ENCODE measurements at places on chromosomes 11 and 22.

GRCh38 chr11:103110391-103110790, 1.2 kb downstream of the DYNC2H1 start:
- no peak for DNase-seq

DNA sequence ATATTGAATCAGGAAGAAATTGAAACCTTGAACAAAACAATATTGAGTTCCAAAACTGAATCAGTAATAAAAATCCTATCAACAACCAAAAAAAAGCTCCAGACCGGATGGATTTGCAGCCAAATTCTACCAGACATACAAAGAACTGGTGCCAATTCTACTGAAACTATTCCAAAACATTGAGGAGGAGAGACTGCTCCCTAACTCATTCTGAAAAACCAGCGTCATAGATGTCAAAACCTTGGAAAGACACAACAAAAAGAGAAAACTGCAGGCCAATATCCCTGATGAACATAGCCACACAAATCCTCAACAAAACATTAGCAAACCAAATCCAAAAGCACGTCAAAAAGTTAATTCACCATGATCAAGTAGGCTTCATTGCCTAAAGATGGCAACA, 353.8 kb downstream of the TMEM135 start:
- DNase-seq: no peak

GRCh38 chr11:90661233-90661632, 438.4 kb upstream of the CHORDC1 start:
- no peak for DNase-seq

- DNase-seq: no peak
These were observed 10.1 kb upstream of the CWF19L2 start for GRCh38 chr11:107467696-107468095.

- no peak for DNase-seq
These were observed 170.7 kb downstream of the CHST1 start for GRCh38 chr11:45494738-45495137.

DNA sequence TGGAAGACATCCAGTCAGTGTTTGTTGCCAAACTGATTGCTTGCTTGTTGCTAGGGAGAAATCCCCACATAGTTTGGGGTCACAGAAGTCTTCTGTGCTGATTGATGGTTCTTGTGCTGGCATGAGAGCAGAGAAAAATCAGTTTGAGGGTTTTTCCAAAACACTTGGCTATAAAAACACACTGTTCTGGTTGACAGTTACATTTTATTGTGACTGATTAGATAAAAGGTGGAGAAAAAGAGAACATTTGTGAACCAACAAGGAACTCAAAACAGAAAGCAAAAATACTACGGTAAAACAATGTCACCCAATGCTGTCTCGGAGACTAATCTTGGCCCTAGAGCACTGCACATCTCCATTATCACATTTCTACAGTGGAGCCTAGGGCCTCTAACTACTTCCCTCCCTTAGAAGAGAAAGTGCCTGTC, 14.4 kb upstream of the EIF4G2 start:
- DNase-seq: no peak

DNA sequence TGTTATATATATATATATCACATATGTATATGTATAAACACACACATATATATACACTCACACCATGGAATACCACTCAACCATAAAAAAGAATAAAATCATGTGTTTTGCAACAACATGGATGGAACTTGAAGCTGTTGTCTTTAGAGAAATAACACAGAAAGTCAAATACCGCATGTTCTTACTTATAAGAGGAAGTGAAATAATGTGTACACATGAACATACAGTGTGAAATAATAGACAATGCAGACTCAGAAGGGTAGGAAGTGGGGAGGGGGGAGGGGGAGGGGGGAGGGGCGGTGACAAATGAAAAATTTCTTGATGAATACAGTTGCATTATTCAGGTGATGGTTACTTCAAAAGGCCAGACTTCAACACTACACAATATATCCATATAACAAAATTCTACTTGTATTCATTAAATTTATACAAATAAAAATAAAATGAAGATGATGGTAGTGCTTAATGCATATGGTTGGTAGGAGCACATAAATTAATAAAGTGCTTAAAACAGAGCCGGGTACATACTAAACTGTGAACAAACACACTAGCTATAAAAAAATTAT, 5.8 kb upstream of the OR5B2 start:
- no peak for DNase-seq
